Non-pigmented ciliary epithelial cell (primary cell): ENCODE measurements at places on chromosomes 2 and 18.

GRCh38 chr2:240557101-240557751 lies 562 bp downstream of the ANKMY1 start:
- no peak for DNase-seq

- no peak for DNase-seq
These were observed 3.0 kb upstream of the SIX3 start for GRCh38 chr2:44938287-44939105.

DNA sequence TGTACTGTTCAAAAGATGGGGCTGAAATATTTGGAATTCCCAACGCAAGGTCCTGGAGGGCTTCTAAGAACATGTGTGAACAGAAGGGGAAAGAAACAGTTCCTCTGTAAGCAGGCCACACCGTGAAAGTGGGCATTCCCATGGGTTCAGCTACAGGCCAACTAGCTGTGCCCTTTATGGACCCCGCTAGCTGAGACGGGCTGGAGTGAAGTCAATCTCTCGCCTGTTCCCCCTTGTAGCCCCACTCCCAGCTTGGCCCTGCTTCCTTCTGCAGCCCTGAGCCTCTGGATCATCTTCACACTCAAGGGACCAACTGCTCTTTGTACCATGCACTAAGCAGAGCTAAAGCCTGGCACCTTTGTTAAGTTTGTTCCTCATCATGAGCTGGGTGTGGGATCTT lies 55.4 kb downstream of the POLR1A start:
- DNase-seq: no peak

DNA sequence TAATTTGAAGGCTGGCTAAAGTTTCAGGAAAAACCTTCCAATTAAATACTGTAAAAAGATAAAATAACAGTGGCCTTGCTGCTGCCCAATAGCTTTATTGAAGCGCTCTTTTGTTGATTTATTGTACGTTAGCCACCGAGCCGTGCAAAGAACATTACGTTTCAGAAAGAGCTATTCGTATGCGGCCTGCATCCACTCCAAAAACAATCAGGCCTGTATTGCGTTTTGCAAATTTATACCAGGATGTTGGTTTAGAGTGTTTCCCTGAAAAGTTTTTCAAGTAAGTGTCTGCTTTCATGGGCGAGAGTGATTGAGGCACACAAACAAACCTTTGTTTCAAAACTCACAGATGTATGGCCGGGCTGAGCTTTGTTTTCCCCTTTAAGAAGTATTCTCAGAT lies 257.2 kb upstream of the SALL3 start:
- DNase-seq: no peak

- no peak for DNase-seq
These were observed 134.4 kb downstream of the HDAC4 start for GRCh38 chr2:239266434-239266766.

DNA sequence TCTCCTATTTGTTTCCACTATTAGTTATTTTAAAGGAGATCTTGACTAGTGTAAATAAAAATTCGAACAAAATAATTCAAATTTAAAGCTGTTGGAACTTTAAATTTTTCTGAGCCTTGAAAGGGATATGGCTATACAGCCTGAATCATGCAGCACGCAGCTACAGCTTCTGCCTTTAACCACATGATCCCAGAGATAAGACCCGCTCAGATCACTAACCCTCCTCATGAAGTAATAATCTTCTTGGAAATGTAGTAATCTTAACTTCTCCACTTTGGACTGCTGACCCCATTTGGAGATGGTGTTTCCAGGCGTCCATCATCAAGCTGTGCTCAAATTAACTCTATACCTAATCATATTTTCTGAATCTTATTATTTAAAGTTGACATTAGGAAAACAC lies 336.6 kb downstream of the DSC3 start:
- DNase-seq: no peak

DNA sequence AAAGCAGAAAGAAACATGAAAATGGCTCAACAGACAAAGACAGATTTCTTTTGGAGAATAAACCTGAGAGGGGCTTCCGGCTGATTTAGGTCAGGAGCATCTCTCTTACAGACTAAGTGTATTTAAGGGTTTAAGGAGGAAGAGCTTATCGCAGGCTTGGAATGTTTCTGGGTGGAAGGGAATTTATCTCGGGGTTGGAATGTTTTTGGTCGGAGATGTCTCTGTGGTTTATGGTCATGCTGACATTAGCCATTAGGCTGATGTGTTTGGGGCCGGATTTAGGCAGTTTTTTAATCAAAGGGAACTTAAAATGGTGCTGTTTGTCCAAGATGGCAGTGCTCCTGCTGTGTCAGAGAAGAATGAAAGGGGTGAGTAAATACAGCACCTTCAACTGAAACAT lies 14.4 kb upstream of the PSMA8 start:
- DNase-seq: no peak

DNA sequence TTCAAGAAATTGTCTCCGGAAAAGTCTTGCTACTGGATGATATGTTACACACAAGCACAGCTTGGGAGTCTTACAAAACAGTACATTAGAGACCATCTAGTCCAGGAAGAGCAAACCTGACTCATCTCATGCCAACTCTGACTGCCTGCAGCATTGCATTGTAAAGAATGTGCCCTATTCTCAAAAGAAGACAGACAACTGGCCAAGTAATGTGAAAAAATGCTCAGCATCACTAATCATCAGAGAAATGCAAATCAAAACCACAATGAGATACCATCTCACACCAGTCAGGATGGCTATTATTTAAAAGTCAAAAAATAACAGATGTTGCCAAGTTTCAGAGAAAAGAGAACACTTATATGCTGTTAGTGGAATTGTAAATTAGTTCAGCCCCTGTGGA lies 42.7 kb upstream of the GORASP2 start:
- DNase-seq: peak; percentile 30

- no peak for DNase-seq
These were observed 1.8 kb upstream of the AGBL5 start for GRCh38 chr2:27049422-27050280.

DNA sequence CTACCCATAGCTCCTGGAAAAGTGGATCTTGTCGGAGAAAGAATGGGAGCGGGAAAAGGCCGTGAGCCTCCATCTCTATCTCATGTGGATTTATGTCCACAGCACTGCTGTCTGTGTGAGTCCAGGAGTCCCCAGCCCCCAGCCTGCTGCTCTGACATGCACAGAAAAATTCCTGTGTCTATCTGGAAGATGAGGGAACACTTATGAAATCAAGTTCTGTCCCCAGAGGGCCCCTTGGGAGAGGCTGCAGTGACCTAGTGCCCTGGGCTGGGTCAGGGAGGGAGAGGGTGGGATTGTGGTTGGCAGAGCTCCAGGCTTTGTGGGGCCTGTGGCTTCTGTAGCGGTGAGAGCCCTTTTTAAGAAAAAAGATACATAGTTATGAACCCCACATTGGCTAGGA lies 37.6 kb downstream of the HJURP start:
- no peak for DNase-seq

- DNase-seq: no peak
These were observed 443.3 kb upstream of the MEIS1 start for GRCh38 chr2:65991381-65992197.

GRCh38 chr18:58453913-58454317 lies 175.0 kb downstream of the ALPK2 start:
- DNase-seq: no peak

DNA sequence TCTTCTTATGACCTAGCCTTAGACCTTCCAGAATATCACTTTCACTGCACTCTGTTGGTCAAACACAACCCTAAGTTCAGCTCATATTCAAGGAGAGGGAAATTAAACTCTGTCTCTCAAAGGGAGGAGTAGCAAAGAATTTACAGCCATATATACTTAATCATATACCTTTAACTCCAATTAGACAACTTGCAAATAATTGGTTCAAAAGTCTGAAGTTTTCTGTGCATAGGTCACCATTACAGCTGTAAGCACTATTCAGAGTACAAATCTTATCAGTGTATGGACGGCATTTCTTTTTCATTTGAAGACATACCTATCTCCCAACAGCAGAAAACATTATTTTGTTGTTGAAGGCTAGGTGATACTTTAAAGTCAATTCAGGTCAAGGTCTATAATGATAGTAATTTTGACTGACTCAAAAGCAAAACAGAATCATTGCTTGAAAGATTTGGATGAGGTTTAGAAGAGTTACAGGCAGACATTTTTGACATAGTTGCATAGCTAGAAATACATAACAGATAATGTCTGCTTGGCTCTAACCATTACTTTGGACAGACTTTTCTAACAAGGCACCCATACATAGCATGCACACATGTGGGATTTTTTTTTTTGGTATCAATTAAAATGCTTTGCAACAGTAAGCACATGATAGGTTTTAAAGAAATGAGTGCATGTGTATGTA lies 131.5 kb downstream of the CPS1 start:
- no peak for DNase-seq

GRCh38 chr2:215371915-215372897 lies 60.3 kb downstream of the ATIC start:
- DNase-seq: no peak

- DNase-seq: no peak
These were observed 3.2 kb downstream of the NR4A2 start for GRCh38 chr2:156329031-156329926.

DNA sequence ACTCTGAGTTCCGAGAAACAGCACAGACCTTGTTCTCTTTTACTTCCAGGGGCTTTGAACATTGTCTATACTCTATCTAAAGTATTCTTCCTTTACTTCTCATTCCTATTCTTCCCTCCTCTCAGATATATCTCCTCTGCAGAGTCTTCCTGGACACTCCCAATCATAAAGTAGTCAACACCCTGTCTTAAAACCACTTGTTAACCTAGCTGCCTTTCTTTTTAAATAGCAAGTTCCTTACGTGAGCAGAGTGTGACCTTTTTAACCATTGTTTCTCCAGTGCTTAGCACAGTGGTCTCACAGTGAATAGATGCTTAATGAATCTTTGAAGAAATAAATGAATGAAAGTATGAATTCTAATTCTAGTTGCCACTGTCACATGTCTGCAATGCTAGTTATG lies 47.4 kb downstream of the PTRHD1 start:
- DNase-seq: no peak

- no peak for DNase-seq
These were observed 825.2 kb downstream of the METTL4 start for GRCh38 chr18:1746131-1746530.

DNA sequence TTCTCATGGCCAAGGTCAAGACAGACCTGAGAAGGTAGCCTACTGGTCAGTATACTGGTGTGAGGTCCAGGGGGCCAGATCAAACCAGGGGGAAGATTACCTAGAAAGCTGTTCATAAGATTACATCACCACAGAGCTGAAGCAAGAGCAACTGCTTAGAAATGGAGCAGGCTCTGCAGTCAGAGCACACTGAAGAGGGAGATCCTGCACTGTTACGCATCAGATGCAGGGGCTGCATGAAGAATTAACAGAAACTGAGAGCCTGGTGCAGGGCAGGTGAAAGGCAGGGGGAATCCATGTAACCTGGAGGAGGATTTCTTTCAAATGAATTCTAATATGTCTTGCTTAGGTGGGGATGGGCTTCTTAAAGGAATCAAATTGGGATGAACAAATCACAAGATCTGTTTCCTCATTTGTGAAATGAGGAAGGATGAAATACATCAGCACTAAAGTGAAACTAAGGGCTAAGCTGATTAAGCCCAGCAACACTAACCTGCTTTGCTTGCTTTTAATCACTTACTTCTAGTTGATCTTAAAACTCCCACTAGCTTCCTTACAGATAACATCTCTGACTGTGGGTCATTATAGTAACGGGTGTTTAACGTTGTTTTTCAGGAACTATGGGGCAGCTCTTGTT lies 74.3 kb upstream of the ADAM23 start:
- no peak for DNase-seq

GRCh38 chr2:131475831-131476230 lies at the start of gene TUBA3D:
Gene TUBA3D, plus strand, starts transcription at chr2:131476119. Its CDS starts 81 bp downstream, at chr2:131476200.
- DNase-seq: no peak

GRCh38 chr18:65477455-65477854 lies 273.4 kb upstream of the CDH7 start:
- no peak for DNase-seq

- no peak for DNase-seq
These were observed 322.2 kb downstream of the ETAA1 start for GRCh38 chr2:67719351-67719750.

DNA sequence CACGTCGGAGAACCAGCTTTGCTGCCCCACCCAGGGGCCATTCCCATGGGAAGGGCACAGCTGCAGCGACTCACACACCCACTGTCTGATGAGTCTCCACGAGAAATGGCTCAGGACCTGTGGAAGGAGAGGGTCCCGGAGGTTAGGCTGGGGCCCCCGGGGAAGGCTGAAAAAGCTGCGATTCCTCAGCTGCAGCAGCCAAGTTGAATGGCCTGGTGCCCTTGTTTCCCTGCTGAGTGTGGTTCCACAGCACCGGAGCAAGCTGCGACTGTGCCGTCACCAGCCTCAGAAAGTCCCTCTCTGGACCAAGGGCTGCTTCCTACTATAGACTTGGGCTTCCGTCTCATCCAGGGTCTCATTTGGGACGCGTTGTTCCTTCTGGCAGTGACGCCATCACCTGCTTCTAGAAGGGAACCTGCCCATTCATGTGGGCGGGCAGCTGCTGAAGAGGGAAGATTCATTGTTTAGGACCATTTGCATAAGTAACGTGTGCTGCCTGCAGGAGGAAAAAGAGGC lies 180.2 kb downstream of the INHBB start:
- no peak for DNase-seq
